ENCODE measurements at places on chromosomes 1 and 21.

DNA sequence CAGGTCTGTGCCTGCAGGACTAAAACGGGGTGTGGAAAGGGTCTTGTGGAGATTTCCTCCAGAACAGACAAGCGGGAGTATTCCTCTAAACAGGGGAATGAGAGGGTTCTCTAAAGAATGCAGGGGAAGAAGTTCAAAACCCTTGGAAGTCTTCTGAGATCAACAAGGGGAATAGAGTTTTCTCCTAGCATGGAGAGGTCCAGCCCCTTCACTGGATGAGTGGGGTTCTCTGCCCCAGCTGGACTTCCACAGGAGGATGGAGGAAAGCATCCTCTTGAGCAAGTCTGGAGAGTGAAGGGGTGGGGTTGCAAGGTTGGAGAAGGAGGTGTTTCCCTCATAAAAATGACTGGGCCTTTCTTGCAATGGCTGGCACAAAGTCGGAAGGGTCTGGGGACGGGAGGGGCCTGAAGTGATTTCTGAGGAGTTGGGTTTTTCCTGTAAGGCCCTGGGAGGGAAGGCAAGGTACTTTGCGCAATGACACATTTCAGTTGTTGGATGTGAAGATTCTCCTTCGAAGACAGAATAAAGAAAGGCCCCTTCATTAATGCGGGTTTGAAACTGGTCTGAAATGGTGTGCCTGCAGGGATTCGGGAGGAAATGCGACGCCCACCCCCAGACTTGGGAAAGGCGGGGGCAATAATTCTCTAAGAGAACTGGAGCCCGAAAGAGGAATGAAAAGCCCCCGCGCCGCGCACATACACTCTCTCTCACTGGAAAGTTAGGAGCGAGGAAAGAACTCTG, 884 bp downstream of the SPATA6 start:
- no peak for DNase-seq

- DNase-seq, result no peak
These were observed 29.3 kb downstream of the CAMK1G start for GRCh38 chr1:209612646-209613399.

- no peak for DNase-seq
These were observed 23.8 kb downstream of the TMEM50A start for GRCh38 chr1:25361901-25362300.

GRCh38 chr1:241077386-241078147, 279.4 kb downstream of the RGS7 start:
- DNase-seq, result no peak

- DNase-seq, result no peak
These were observed 221.5 kb downstream of the RERE start for GRCh38 chr1:8595941-8596340.

DNA sequence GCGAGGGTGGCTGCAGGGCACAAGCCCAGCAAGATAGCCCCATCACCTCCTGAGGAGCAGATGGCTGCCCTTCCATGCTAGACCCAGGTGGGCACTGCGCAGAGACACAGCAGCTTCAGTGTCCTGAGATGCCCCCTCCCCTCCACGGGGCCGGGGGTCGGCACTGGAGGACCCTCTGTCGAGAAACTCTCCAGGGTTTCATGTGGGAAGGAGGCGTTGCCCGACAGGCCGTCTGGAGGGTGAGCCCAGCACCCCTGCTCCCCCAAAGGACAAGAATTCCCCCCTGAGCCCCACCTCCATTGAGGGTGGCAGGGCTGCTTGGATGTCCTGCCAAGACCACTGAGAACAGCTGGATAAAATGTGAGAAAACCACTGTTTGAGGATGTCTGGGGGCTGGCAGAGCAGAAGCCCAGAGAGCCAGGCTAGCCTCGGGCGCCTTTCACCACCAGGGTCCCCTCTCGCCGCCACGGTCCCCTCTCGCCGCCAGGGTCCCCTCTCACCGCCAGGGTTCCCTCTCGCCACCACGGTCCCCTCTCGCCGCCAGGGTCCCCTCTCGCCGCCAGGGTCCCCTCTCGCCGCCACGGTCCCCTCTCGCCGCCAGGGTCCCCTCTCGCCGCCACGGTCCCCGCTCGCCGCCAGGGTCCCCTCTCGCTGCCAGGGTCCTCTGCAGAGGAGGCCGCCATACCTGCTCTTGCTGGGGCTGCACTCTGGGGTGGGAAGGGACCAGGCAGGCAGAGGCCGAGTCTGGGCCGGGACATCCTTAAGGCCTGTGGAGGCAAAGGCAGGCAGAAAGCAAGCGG, 44.2 kb downstream of the SLC19A1 start:
- no peak for DNase-seq

DNA sequence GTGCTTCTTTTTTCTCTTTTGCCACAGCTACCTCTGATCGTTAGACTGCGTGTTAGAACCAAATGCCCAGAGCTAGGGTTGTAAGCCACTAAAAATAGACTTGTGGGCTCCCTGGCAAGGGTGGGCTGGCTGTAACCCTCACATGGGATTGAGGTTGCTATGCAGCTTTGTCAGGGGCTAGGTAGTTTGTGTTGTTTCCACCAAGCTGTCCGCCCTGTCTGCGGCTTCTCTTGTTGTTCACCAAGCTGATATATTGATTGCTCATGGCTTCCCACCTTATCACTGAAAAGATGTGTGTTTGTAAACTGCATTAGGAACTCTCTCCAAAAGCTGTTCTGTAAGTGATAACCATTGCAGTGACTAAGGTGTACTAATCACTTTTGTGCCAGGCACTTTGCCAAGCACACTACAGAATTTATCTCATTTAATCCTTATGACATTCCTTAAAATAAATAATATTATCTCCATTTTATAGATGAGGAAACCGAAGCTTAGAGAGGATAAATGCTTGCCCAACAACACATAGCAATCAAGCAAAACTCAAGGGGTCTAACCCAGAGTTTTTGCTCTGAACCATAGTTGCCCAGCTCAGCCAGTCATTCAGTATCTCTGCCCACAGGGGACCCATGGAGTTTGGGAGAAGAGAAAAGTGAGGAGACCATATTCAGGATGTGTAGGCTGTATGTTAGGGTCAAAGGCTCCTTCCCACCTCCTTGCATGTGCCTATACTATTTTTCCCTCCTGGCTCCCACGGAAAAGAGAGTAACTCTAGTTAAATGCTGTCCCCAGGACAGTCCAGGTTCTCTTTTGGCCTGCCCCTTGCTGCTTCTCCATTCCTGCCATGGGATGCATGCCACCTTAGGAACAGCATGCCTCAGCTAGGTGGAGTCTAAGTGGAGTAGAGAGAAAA, 42.2 kb upstream of the TARBP1 start:
- no peak for DNase-seq

GRCh38 chr1:17276568-17276967, 27.7 kb downstream of the PADI3 start:
- no peak for DNase-seq

- no peak for DNase-seq
These were observed 5.4 kb downstream of the TFF3 start for GRCh38 chr21:42309753-42310213.

DNA sequence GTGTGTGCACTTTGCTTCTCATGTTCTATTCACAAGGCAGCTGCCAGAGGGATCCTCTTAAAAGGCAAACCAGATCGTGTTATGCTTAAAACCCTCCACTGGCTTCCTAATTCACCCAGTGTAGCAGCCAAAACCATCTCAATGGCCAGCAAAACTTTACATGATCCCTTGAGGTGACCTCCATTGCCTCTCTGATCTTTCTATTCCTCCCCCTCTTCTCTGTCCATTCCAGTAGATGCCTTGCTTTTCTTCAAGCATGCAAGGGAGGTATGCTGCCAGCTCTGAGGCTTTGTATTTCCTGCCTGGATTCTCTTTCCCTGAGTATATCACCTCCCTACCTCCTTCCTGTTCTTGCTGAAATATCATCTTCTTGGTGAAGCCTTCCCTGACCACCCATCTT, 93.2 kb upstream of the KCNK2 start:
- DNase-seq, result no peak

GRCh38 chr1:173946380-173946921, 29.3 kb upstream of the SERPINC1 start:
- no peak for DNase-seq

DNA sequence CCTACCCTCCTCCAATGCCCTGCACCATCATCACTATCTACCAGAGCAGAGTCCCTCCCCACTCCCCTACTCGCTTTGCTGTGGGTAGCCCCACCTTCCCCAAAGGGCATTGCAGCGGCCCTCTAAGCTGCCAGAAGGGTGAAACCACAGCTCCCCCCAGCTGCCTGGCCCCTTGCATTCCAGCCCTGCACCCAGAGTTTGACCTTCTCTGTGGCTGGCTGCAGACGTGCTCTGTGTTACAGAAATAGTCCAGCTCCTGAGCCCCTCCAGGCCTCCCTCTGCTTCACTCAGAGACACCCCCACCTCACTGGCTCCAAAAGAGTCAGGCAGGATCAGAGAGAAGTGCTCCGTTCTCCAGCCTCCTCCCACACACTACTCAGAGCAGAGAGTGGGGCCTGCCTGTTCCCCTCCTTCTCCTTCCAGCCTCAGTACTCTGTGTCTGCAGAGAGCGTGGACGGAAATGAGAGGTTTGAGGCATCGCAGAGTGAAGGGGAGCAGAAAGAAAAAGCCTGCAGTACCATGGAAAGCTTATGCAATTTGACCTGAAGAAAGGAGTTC, 63.2 kb downstream of the PLEKHA6 start:
- no peak for DNase-seq

- no peak for DNase-seq
These were observed 239.6 kb upstream of the FOXD3 start for GRCh38 chr1:63082766-63083165.

GRCh38 chr21:43624339-43624738, 34.9 kb downstream of the HSF2BP start:
- DNase-seq, result no peak

DNA sequence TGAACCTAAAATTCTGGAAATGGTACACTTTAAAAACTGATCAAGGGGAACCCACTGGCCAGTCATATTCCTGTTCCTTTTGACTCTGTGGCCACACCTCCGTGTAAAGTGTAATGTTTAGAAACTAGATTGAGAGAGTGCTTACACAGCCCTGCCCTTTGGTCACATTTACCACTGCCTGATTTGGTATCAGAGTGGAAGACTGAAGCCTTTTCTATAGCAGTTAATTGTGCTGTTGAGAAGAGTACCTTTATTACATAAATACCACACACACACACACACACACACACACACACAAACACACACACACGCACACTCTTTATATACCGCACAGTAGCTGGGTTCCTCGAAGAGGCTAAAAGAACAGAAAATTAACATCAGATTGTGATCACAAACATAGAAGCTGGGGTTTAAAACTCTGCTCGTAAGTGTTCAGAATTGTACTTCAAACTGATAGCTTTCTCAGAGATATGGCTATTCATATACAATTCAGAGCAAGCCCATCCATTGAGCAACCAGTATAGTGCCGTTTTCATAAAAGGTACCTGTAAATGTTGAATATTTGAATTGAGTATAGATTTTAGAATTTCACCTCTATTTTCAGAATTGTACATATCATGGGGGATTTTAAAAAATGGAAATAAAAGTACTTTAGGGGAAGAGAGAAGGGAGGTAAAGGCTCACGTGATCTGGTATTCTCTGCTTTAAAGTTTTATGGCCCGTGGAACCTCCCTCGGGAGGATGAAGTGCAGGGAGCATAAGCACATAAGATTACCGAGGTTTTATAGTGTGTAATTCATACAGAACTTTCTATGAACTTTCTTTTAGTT, 37.5 kb downstream of the CAMTA1 start:
- no peak for DNase-seq

DNA sequence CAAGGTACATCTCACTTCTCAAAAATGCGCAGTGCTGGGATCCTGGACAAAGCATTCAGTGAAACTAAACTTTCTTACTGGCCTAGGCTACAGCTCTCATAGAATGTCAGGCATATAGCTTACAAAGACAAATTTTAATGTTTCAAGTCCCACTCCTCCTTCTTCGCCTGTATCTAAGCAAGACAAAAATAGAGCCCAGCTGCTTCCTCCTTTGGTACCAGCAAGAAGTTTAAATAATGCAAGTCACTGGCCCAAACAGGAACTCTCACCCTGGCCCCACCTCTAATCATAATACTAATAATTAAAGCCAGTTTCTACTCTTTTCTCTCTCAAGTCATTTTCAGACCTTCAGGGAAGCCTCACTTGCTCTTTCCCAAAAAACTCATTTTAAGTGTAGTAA, 1267.9 kb downstream of the MRPL39 start:
- no peak for DNase-seq

- DNase-seq, result no peak
These were observed 103.4 kb downstream of the ZBTB18 start for GRCh38 chr1:244154508-244154871.

DNA sequence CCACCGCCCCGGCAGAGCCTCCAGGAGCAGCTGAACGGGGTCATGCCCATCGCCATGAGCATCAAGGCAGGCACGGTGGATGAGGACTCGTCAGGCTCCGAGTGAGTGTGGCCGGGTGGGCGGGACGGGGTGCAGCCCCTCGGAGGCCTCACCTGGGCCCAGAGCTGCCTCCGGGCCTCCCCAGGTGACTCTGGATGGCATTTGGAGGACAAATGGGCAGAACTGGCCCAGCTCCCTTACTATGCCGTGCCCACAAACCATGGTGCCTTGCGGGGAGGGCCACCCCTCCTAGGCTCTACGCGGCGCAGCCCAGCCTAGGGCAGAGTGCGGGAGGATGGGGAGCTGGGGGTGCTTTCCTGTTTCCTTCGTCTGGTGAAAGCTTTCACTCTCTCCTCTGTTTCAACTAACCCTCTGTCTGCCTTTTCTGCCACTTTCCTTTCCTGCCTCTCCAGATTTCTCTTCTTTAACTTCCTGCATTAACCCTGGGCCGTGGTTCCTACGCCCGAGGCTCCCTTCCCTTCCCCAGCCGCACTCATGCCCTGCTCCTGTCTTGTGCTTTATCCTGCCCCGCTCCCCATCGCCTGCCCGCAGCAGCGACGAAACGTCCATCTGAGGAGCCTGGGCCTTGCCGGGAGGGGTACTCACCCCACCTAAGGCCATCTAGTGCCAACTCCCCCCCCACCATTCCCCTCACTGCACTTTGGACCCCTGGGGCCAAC, 9.2 kb downstream of the PSRC1 start:
- DNase-seq, result no peak

GRCh38 chr1:181134543-181135436, 46.3 kb downstream of the IER5 start:
- no peak for DNase-seq

DNA sequence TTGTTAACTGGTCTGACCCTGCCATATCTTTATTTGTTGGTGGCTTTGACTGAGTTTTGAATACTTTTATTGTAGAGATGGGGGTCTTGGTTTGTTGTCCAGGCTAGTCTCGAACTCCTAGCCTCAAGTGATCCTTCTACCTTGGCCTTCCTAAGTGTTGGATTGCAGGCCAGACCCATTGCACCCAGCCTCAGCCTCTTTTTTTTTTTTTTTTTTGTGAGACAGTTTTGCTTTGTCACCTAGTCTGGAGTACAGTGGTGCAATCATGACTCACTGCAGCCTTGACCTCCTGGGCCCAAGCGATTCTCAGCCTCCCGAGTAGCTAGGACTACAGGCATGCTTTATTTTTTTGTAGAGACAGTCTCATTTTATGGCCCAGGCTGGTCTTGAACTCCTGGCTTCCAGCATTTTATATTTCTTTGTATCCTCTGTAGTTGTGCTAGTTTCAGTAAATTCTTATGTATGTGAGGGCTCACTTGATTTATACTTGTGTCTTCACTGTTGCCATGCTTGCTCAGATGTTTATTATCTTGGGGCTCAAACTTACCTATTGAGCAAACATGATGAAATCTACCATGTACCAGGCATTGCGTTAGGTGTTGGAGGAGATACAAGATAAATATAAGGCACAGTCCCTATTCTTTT, 24.1 kb downstream of the THRAP3 start:
- DNase-seq, result no peak
